ENCODE measurements at places on chromosomes 1 and 21.

GRCh38 chr1:160083968-160084770 is 2.8 kb downstream of the KCNJ9 start:
- no peak for DNase-seq

DNA sequence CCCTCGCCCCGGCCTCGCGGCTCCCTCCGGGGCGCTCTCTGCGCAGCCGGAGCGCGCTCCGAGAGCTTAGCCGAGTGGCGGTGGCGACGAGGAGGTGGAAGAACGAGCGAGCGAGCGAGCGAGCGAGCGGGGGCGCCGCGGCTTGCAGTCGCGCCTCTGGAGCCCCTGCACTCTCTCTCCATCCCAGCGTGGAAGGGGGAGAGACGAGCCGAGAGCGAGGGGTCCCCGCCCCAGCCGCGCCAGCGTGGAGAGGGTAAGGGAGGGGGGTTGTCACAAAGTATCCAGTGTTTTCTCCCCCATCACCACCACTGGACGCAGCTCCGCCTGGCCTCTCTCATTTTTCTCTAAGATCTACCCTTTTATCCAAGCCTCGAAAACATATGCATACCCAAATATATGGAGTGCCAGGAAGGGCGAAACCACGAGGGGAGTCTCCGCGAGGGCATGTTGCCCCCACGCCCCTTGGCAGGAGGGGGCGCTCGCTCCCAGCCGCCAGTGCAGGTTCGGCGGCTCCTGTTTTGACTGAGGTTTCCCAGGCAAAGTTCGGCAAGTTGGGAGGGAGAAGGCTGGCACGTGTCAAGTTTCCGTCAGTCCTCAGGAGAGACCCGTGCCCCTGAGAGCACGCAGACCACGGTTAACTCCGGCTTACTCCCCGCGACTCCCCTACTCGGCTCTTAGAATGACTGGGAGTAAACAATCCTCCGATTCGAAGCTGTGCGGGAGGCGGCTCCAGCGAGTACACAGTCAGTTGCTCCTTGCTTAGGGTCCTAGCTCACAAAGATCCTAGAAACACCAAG is 569 bp upstream of the DAB1 start:
- DNase-seq: peak; percentile 36

DNA sequence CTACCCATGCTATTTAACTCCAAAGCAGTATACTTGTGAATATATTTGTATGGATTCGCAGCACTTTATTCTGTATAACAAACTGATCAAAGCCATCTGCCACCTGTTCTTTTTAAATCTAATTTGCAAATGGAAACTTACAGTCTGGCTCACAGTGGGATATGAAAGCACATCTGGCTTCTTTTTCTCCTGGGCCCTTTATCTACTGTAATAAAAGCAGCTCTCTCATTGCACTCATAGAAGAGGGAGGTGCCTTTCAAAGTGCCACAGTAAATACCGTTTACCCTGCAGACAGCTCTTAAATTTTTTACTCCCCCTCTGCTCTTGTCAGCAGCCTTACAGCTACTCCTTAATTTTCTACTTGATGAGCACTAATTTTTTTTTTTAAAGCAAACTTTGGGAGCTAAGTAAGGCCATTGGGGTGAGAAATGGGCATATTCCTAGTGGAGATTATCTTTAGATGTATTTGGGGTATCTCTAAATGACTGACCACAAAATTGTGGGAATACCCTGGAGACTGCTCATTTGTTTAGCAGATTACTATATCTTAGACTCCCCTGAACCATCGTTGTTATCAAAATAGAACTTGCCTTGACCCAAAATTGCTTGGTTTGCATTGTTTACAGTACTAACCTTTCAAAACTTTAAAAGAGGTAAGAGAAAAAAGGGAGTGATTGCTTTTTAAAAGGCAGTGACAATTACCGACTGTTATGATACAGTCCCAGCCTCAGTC is 110.1 kb downstream of the VPS13D start:
- DNase-seq: no peak

DNA sequence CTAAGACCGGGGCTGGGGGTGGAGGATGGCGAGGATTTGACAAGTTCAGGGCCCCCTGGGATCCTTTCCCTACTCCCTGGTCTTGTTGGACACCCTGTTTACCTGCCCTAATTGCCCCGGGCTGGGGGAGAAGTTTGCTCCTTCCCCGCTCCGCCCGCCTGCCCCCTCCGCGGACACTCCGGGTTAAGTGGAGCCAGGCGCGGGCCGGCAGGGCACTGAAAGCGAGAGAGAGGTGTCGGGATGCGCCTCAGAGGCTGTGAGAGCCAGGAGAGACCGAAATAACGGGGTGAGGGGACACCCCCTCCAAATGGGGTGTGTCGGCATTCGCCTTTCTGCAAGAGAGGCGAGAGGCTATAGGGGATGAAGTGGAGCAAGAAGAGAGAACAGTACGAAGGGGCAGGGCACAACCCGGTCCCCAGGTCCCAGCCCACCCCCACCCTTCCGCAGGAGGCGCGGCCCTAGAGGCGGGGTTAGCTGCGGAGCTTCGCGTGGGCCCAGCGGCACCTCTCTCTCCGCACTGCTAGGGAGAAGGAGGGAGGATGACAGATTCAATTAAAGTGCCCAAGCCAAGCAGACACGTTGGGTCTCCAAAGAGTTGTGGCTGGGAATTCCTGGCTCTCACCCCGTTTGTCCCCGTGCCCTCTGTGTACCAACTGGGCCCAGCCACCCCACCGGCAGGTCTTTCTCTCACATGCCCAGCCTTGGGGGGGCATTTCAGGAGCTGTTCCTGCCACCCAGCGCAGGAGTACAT is 3.8 kb downstream of the EFNA3 start:
- peak; percentile 37 for DNase-seq

- DNase-seq: no peak
Observed at GRCh38 chr1:231993968-231994455, 367.4 kb downstream of the DISC1 start.

- DNase-seq: no peak
Observed at GRCh38 chr1:244614113-244614836, 38.7 kb upstream of the DESI2 start.

DNA sequence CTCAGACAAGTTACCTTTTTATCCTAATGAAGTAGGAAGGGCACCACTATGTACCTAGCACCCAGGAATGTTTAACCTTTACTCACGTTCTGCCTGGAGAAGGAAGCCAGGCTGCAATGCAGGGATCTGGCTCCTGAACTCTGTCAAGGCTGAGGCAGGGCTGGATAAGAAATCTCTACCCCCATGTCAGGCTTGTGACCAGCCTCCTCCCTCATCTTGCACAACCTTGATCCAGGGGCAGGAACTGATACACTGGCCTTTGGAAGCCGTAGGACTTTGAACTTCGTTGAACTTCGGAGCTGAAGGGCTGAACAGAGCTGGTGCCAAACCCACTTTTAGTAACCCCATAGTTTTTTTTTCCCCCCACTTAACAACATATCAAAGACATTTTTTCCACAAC is 8.0 kb upstream of the AKR1A1 start:
- DNase-seq: no peak

GRCh38 chr1:188382851-188383250 is 1554.1 kb downstream of the PLA2G4A start:
- DNase-seq: no peak

- DNase-seq: peak; percentile 77
Observed at GRCh38 chr1:210438928-210439841, 110.5 kb downstream of the HHAT start.

DNA sequence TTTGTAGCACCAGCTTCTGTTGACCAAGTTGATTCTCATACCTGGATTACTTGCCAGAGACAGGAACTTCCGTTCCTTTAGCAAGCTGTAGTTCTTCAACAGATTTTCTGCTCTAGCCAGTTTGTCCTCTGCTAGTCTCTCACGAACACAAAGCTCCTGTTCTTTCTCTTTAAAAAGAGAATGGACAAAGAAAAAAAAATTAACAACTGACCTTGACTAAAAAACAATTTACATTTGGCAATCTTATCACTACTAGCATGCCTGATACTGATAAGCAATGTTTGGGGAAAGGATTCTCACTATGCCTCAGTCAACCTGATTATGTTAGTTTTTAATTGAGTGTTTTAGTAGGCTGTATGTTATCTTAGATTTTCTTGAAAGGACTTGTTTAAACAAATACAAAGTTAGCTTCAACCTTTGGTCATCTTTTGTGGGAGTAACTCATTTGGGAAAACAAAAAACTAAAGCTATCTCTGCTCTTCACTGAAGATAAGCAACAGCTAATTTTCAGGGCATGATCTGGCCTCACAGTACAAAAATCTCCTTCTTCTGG is 8.3 kb downstream of the NEK2 start:
- DNase-seq: no peak

GRCh38 chr1:175097361-175097760 is 29.7 kb downstream of the TNN start:
- DNase-seq: no peak

Data from right hindlimb (tissue), 1 donor.